Fibroblast of skin of abdomen (primary cell): ENCODE measurements at places on chromosomes 3 and 15.
A peak's percentile ranks its signal among the peaks of the same experiment; 100 is the strongest.

- DNase-seq = no peak
These were observed 38.7 kb upstream of the FAH start for GRCh38 chr15:80114114-80114513.

GRCh38 chr3:169161011-169161410 is 502.5 kb downstream of the MECOM start:
- no peak for DNase-seq

GRCh38 chr3:183428447-183429211 is at the start of gene MCF2L2:
Gene MCF2L2, minus strand, starts transcription at chr3:183428619. Its CDS starts 642 bp downstream, at chr3:183427977.
- DNase-seq = peak; percentile 12

DNA sequence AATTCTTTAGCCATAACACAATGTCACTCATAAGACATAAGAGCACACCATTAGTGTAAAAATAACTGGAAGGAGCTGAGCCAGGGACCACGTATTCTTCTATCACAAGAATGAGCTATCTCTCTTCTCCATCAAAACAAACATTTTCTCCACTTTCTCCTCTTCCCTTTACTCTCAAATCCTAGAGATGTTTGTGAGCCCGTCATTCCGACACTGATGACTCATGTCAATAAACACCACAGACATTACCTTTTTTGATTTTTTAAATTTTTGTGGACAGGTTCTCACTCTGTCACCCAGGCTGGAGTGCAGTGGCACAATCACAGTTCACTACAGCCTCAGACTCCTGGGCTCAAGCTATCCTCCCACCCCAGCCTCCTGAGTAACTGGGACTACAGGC is 86.6 kb downstream of the MEX3B start:
- no peak for DNase-seq

- DNase-seq = peak; percentile 30
These were observed 165.6 kb downstream of the GMNC start for GRCh38 chr3:190696777-190697501.

DNA sequence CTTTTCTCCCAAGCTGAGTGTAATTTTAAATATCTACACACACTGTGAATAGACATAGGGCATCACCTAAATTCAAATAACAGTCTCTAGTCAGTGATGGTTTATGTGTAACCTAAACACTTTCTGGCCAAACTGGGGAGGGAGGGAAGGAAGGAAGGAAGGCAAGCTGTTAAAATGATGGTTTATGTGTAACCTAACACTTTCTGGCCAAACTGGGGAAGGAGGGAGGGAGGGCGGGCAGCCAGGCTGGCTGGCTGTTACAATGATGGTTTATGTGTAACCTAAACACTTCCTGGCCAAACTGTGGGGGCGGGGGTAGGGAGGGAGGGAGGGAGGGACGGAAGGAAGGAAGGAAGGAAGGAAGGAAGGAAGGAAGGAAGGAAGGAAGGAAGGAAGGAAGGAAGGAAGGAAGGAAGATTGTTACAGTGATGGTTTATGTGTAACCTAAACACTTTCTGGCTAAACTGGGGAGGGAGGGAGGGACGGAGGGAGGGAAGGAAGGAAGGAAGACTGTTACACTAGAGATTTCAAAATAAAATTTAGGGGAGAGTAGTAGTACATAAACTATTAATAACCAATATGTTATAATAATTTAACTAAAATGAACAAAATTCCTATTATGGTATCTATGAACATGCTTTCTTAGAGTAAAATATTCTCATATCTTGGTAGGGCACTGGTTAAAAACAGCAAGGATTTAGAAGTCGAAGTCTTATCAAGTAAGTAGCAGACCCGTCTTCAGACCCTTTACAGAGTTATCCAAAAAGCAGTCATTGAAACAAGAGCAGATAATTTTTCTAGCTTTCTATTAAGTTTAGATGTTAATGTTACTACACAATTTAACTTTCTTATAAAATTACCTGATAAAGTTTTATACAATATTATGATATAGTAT is 148.1 kb downstream of the LMLN start:
- DNase-seq = peak; percentile 24
